ENCODE measurements at places on chromosomes 12 and 14. TPM values are rescaled to one million over a fixed set of nuclear protein-coding genes. Genes with fewer than 3 reads are reported as not detected.

Gene RPGRIP1
- not detected for total RNA-seq

- H3K4me1 ChIP-seq = no peaks in the 10 kb centered on the region
- peak; percentile 12 for DNase-seq
- no peak overlapping the region for H3K27ac ChIP-seq
- H3K4me3 ChIP-seq = no peak overlapping the region
Observed at GRCh38 chr12:12121061-12121460, 50.3 kb downstream of the BCL2L14 start.

DNA sequence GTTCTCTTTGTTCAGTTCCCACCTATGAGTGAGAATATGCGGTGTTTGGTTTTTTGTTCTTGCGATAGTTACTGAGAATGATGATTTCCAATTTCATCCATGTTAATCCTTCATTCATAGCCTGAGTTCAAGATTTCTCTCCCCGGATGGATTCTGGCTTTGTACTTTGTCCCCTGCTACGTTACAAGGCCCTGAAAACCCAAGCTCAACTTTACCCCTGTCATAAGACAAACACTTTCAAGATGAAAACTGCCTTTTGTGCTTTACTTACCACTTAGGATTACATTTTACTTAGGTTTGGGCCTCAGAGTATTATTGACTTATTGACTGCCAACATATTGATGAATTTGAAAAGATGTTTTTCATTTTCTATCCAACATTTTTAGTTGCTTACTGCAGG lies 36.3 kb downstream of the FOXA1 start:
- no peak overlapping the region for H3K27ac ChIP-seq
- DNase-seq = no peak
- no peak overlapping the region for H3K4me3 ChIP-seq
- no peaks in the 10 kb centered on the region for H3K4me1 ChIP-seq

DNA sequence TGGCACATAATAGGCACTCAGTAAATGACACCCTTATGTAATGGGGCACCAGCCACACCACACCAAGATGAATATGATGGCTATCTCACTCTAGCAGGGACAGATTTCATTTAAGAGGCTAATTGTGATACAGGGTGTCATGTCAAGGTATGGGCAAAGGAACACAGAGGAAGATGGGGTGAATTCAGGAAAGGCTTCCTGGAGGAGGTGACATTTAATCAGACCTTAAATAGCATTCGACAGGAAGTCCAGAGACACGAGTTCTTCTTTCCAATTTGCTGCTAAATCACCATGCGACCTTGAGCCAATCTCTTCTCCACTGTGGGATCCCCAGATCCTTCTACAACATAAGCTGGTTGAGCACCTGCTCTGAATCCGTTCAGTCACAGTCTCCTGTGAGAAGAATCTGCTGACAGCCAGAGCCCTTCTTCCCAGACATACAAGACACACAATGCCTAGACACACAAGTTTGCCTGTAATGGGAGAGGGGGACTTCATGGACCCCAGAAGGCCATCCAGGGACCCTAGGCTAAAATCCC lies 1.5 kb upstream of the DTX1 start:
- no peak overlapping the region for H3K4me3 ChIP-seq
- no peak overlapping the region for H3K27ac ChIP-seq
- DNase-seq = no peak
- no peaks in the 10 kb centered on the region for H3K36me3 ChIP-seq
- H3K4me1 ChIP-seq = no peaks in the 10 kb centered on the region
- H3K27me3 ChIP-seq = peaks cover 39% of the 10 kb centered on the region

Measured in GM23248 (cell line).